ENCODE measurements at places on chromosomes 7 and 10.

- no peak for DNase-seq
Observed at GRCh38 chr7:131250331-131250730, 77.3 kb upstream of the MKLN1 start.

DNA sequence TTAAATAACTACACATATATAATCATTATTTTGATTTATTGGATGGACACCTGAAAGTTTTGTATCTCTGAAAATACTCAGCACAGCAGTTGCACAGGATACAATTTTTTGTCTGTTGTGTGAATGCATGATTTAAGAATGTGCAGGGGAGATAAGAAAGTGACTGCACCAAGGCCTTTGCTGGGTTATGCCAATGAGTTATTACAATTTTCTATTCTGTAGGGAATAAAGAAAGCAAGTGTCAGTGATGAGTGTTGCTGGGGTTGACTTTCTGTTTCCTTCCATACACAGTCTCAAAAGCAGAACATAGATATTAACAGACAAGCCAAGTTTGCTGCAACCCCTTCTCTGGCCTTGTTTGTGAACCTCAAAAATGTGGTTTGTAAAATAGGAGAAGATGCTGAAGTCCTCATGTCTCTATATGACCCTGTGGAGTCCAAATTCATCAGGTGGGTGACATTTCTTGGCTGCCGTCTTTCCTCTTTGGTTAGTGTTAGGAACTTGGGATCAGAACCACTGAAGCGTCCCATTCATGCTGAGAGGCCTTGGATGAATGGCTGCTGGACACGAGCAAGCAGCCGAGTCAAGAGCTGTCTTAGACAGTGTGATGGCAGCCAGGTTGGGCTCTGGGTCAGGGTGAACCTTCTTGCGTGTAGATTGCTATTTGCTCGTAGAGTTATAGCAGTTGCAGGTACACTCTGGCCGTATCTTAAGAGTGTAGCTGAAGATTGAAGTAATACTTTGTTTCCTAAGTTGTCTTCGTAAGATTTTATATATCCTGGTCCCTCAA lies 92.8 kb downstream of the DOCK1 start:
- DNase-seq = no peak

GRCh38 chr10:84715911-84716310 lies 387.5 kb downstream of the CCSER2 start:
- no peak for DNase-seq

GRCh38 chr10:24456322-24456721 lies 247.4 kb downstream of the KIAA1217 start:
- no peak for DNase-seq

DNA sequence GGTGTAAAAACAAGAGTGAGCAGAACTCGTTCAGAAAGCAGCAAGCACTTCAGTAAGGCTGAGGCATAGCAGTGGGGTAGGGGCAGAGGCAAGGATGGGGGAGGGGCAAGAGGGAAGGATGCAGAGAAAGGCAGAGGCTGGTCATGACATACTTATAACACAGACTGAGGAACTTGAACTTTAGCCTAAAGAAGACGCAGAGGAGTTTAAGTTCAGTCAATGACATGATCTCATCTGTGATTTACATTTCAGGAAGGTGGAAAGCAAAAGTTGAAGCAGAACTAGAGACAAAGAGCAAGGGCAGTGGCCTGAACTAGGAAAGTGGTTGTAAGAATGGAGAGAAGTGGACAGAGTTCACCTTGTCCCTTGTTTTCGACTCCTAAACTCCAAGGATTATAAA lies 15.8 kb downstream of the MACC1 start:
- DNase-seq = no peak

- DNase-seq = no peak
Observed at GRCh38 chr10:57948796-57949195, 318.9 kb downstream of the IPMK start.

DNA sequence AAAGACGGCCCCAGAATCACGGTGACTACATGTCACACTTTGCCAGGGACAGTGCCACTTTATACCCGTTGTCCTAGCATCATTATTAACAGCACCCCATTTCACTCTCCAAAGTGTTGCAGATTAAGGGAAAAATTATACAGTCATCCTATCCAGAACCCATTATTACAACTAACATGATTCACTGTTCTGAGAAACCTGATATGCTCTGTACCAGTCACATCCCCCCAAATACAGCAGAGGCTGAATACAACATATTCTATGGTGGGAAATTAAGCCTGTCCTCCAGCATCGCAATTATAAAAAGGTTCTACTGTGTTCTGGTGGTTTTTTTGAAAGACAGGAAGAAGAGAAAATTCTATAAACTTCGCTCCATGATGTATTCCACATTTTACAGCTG lies 162.1 kb downstream of the JAZF1 start:
- no peak for DNase-seq

- DNase-seq = no peak
Observed at GRCh38 chr7:89183712-89184111, 388.2 kb upstream of the TEX47 start.

- no peak for DNase-seq
Observed at GRCh38 chr10:43585981-43586729, 11.7 kb upstream of the ZNF239 start.

- DNase-seq = no peak
Observed at GRCh38 chr10:6382081-6382480, 179.3 kb downstream of the PFKFB3 start.

DNA sequence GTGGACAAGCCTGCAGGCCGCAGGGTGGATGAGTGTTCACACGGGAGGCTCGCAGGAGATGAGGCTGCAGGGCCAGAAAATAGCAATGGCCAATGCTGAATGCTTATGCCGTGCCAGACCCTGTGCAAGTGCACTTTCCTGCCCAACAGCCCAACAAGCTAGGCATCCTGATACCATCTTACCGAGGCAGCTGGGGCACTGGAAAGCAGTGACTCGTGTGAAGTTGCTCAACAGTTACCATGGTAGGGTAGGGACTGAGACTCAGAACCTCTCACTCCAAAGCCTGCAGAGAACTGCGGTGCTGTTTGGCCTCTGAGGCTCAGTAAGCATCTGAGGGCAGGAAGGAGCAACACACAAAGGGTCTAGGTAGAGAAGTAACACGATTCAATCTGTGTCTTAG lies 43.7 kb downstream of the JAZF1 start:
- DNase-seq = no peak

GRCh38 chr7:27172823-27173510 lies 1.2 kb downstream of the HOXA10 start:
- DNase-seq = no peak

- no peak for DNase-seq
Observed at GRCh38 chr7:30434140-30434799, 44.3 kb downstream of the NOD1 start.

DNA sequence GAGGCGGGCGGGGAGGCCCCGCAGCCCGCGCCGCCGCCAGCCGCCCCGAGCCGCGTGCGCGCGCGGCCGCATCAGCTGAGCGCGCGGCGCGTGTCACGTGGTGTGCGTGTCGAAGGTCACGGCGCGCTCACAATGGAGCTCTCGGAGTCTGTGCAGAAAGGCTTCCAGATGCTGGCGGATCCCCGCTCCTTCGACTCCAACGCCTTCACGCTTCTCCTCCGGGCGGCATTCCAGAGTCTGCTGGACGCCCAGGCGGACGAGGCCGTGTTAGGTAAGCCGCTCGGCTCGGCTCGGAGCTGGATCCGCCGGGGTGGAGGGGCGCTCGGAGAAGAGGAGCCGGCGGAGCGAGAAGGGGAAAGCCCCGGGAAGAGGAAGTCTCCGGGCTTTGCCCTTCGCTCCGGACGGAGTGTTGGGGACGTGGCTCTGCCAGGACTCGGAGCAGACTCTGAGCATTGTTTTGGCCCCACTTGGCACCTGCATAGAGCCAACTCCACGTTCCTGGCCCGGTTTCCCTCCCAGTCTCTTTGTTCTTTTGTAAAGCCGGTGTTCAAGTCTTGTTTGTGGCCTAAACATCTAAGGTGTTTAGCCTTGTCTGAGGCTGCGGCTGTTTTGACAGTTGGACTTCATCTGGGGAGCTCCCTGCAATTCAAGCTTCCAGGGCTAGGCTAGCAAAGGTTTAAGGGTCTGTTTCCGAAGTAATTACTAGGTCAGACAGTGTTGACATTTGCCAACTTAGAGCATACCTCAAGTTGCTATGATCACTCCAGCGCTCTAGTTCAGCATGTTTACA lies at the start of gene COMMD3:
TSS of gene COMMD3 (plus strand) at position 103 of the 790 bp plus-strand sequence. CDS start at position 133, 30 bp downstream.
- peak; percentile 45 for DNase-seq

- DNase-seq = no peak
Observed at GRCh38 chr10:3869036-3869435, 84.0 kb upstream of the KLF6 start.

DNA sequence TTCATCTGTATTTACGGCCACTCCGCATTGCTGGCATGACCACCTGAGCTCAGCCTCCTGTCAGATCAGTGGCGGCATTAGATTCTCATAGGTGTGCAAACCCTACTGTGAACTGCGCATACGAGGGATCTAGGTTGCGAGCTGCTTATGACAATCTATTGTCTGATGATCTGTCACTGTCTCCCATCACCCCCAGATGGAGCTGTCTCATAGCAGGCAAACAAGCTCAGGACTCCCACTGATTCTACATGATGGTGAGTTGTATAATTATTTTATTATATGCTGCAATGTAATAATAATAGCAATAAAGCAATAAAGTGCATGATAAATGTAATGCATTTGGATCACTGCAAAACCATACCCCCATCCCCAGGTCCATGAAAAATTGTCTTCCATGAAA lies 1172.9 kb upstream of the AUTS2 start:
- DNase-seq = no peak

GRCh38 chr10:14429043-14429700 lies 98.4 kb upstream of the FRMD4A start:
- DNase-seq = no peak

- DNase-seq = no peak
Observed at GRCh38 chr10:86365346-86366032, 1.1 kb downstream of the GRID1 start.

DNA sequence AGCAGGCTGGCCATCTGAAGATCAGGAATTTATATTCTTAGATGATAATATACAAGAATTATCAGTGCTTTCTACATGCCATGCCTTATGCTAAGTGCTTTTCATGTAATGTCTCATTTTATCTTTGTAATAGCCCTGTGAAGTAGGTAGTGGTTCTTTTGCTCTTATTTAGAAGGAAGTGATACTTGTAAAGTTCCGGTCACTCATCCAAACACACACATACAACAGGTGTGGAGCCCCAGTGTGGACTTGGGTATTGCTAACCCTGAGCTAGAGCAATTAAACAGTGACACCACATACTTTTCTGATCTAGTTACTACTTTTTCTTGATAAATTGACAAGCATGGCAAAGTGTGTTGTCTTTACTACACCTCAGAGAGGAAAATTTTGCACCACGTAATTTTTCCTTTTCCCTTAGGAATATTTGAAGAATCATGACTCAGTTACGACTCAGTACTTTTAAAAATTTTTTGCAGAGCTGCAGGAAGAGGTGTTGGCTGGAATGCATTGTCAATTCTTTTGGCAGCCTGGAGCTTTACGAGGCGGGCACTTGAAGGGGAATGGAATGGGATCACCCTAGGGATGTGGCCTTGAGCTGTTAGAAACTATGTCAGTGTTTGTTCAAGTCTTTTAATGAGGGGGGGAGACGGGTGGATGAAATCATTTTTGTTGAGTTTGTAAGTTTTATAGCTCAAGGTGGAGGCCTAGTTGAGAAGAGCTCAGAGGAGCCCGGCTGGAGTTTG lies 212.5 kb upstream of the CELF2 start:
- DNase-seq = no peak

DNA sequence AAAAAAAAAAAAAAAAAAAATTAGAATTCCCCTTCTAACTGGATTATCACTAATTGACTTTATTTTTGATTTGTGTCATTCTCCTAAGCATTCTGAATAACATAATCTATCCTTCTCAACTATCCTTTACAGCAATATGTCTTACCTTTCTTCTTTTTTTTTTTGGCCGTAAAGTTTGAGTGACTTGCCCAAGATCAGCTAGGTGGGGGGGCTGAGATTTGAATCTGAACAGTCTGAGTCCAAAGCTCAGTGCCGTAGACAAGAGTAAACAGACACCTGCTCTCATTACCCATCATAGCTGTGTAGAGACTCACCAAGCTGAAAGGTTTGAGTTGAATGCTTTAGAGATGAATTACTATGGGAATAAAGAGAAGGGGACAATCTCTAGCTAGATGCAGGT lies 192.1 kb downstream of the SORCS1 start:
- no peak for DNase-seq

DNA sequence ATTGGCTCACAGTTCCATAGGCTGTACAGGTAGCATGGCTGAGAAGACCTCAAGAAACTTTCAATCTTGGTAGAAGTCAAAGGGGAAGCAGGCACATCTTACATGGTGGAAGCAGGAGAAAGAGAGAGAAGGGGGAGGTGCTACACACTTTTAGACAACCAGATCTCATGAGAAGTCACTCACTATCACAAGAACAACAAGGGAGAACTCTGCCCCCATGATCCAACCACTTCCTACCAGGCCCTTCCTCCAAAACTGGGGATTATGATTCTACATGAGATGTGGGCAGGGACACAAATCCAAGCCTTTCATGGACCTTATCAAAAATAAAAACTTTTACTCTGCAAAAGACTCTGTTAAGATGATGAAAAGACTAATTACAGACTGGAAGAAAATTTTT lies 183.2 kb upstream of the TRIM24 start:
- DNase-seq = no peak

GRCh38 chr7:26857506-26858240 lies 6.7 kb downstream of the SKAP2 start:
- no peak for DNase-seq

- DNase-seq = no peak
Observed at GRCh38 chr7:130996205-130996832, 262.3 kb upstream of the KLF14 start.

- no peak for DNase-seq
Observed at GRCh38 chr10:117007080-117007479, 2.1 kb upstream of the SHTN1 start.

DNA sequence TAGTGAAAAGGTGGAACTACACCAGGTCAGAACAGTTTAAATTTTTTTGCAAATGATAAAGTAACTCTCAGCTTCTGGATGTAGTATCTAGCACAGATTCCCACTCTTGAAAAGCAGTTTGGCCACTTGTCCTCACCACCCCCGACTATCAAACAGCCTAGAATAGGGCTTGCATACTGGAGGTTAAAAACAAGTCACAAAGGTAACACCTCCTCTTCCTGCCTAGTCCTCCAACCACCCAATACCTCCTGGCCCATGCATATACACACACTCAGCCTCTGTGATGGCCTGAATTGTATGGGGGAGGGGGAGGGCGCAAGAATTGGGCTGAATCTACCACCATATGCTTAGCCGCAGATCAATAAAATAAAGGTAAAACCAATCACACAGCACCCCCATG lies 5.7 kb downstream of the SKAP2 start:
- no peak for DNase-seq

GRCh38 chr7:88002617-88003016 lies 68.6 kb downstream of the ADAM22 start:
- no peak for DNase-seq

DNA sequence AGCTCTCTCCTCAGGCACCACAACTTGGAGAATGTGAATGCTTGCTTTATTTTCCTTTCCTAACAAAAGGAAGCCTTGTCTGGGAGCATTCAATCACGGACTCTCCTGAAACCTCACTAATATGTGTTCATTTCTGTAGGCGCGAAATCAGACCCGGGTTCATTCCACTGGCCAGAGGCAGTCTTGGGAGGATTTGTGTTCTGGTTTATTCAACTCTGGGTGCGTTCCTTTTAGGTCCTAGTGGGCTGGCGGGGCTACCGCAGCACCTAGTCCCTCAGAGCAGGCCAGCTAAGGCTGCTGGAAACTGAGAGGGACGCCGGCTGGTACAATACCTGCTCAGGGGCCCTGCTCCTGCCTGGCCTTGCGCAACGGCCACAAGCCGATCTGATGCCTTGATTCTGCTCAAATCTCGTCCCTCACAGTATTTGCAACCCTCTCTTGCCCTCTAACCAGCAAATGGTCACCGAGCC lies 7.5 kb downstream of the HOXA4 start:
- no peak for DNase-seq

Data from cerebellar nuclear complex (tissue), 1 donor.